ENCODE measurements at places on chromosomes 16 and 17. TPM values are rescaled to one million over a fixed set of nuclear protein-coding genes. Genes with fewer than 3 reads are reported as not detected.
A peak's percentile ranks its signal among the peaks of the same experiment; 100 is the strongest.

ZNF597 gene
- 1.1 TPM for total RNA-seq

TUBB3 gene
- 1.3 TPM for total RNA-seq

DNAH3 gene
- total RNA-seq: 2.1 TPM

CYGB gene
- total RNA-seq: 14.6 TPM

MYH2 gene
- 7,455 TPM for total RNA-seq

OSBPL7 gene
- total RNA-seq: 7.4 TPM

TEX19 gene
- 0.17 TPM for total RNA-seq

CDH1 gene
- total RNA-seq: 0.63 TPM

DNA sequence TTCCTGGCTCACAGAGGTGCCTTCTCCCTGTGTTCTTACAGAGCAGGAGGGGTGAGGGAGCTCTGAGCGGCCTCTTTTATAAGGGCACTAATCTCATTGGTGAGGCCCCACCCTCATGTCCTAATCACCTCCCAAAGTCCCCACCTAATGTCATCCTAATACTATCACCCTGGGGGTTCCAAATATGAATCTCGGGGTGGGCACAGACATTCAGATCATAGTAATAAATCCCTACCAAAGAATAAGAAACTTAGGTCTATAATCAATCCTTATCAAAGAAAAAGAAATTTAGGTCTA, 32.3 kb upstream of the METRNL start:
- H3K4me3 ChIP-seq: no peak overlapping the region
- no peaks in the 10 kb centered on the region for H3K27me3 ChIP-seq
- H3K4me1 ChIP-seq: no peaks in the 10 kb centered on the region
- H3K36me3 ChIP-seq: peaks cover 23% of the 10 kb centered on the region

DNA sequence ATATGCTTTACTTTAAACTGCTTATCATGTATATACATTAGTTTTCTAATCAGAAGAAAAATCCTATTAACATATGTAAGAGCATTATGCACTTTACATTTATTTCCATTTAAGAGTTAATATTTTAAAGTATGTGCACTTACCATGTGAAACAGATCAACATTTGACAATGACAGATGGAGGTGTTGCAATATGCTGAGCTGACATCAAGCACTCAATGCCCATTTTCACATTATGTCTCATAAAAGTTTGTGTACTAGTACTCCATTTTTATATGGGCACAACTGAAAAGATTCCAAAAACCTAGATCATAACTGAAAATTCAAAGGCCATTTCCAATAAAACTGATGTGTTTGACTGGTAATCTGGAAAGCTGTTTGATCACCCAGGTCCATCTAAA, 420.9 kb upstream of the SOX9 start:
- DNase-seq: no peak
- no peaks in the 10 kb centered on the region for H3K4me1 ChIP-seq
- no peaks in the 10 kb centered on the region for H3K27me3 ChIP-seq
- no peak overlapping the region for H3K4me3 ChIP-seq

DNA sequence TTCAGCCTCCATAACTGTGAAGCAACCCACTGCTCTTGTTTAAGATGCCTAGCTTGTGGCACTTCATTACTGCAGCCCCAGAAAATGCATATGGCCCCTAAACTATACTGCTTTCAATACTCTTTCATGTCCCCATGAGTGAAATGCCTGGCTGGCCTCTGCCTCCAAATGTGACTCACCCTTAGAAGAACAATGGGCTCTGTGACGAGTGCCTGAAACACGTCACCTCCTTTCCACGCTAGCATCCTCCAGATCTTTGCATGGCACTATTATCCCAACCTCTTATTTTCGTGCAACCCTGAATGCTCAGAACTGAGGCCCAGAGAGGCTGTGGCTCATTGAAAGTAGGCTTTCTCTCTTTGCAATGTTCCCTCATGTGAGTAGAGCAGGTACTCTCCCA, 233.1 kb downstream of the CBLN1 start:
- no peaks in the 10 kb centered on the region for H3K27me3 ChIP-seq
- no peak overlapping the region for H3K4me3 ChIP-seq
- H3K36me3 ChIP-seq: no peaks in the 10 kb centered on the region
- no peak overlapping the region for H3K27ac ChIP-seq

GRCh38 chr16:85330694-85331188, 218.5 kb upstream of the CIBAR2 start:
- H3K36me3 ChIP-seq: no peaks in the 10 kb centered on the region
- peaks cover 27% of the 10 kb centered on the region for H3K4me1 ChIP-seq
- H3K27ac ChIP-seq: peak overlapping the region; percentile 27
- no peak for DNase-seq
- no peak overlapping the region for H3K4me3 ChIP-seq
- no peaks in the 10 kb centered on the region for H3K27me3 ChIP-seq

- no peaks in the 10 kb centered on the region for H3K4me1 ChIP-seq
- no peak for DNase-seq
- no peaks in the 10 kb centered on the region for H3K27me3 ChIP-seq
These were observed 25.6 kb downstream of the SOST start for GRCh38 chr17:43732958-43733357.

DNA sequence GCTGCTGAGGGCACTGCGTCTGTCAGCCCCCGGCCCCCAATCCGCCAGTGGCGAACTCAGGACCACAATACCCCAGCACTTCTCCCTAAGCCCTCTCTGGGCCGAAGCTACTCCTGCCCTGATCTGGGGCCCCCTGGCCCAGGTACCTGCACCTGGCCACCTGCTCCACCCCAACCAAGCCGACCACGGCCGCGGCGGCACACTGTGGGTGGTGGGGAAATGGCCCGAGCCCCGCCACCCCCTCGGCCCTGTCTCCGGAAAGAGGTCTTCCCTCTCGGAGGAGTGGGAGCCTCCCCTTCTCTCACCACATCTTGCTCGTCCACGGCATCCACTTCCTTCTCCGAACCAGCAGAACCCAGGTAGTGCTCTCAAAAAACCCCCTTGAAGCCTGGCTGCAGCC, 3.4 kb upstream of the FBRS start:
- no peak overlapping the region for H3K27ac ChIP-seq
- peaks cover 3% of the 10 kb centered on the region for H3K36me3 ChIP-seq
- H3K4me3 ChIP-seq: no peak overlapping the region
- peaks cover 23% of the 10 kb centered on the region for H3K4me1 ChIP-seq
- H3K27me3 ChIP-seq: no peaks in the 10 kb centered on the region

DNA sequence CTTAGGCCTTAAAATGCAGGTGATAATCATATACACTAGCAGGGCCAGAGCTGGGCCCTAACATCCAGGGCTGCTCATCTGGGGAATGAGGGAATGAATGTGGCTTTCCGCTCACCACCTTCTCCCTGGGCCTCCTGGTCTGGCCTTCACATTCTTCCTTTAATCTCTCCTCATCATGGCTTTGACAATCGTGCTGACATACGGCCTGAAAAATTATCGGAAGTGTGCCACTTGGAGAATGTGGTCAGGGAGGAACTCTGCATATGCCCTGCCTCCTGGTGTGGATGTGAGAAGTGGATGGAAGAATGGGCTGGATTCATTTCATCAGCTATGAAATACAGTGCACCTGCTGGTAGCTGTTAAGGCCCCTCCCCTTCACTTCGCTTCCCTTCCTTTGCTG, 2.4 kb downstream of the WSCD1 start:
- H3K27ac ChIP-seq: no peak overlapping the region
- H3K4me1 ChIP-seq: peaks cover 24% of the 10 kb centered on the region
- H3K4me3 ChIP-seq: no peak overlapping the region
- no peaks in the 10 kb centered on the region for H3K27me3 ChIP-seq

GRCh38 chr17:51617986-51618385, 357.6 kb downstream of the UTP18 start:
- H3K27me3 ChIP-seq: no peaks in the 10 kb centered on the region
- H3K36me3 ChIP-seq: no peaks in the 10 kb centered on the region
- DNase-seq: no peak
- H3K27ac ChIP-seq: no peak overlapping the region
- H3K4me3 ChIP-seq: no peak overlapping the region
- H3K4me1 ChIP-seq: peaks cover 6% of the 10 kb centered on the region

DNA sequence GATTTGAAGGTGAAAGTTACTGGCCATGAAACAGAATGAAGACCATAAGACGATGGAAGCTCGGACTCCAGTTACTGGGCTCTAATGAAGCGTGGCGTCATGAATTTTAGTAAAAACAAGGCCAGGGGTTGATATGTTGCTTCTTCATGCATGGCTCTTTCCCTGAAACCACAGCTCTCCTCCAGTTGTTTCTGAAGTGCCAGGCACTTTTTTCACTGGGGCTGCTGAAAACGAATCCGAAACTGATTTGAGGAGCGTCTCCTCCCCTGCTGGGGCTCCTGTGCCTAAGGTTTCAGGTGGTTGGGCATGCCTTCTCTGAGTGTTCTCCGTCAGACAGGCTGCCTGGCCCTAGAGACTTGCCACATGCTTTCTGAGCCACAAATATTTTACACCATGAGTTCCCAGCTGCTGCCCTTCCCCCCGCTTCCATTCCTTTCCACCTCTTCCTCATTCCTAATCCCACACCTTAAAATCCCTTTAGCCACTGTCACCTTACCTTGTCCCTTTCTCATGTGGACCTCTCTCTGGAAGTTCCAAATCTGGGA, 3.7 kb upstream of the MYL4 start:
- no peaks in the 10 kb centered on the region for H3K36me3 ChIP-seq
- DNase-seq: no peak
- peak overlapping the region; percentile 84 for H3K27ac ChIP-seq
- peak overlapping the region; percentile 51 for H3K4me3 ChIP-seq
- no peaks in the 10 kb centered on the region for H3K27me3 ChIP-seq
- peaks cover 17% of the 10 kb centered on the region for H3K4me1 ChIP-seq

- no peaks in the 10 kb centered on the region for H3K36me3 ChIP-seq
- no peak for DNase-seq
- no peak overlapping the region for H3K4me3 ChIP-seq
- no peaks in the 10 kb centered on the region for H3K27me3 ChIP-seq
- no peaks in the 10 kb centered on the region for H3K4me1 ChIP-seq
These were observed 204.7 kb downstream of the CDRT15L2 start for GRCh38 chr17:20784100-20784665.

DNA sequence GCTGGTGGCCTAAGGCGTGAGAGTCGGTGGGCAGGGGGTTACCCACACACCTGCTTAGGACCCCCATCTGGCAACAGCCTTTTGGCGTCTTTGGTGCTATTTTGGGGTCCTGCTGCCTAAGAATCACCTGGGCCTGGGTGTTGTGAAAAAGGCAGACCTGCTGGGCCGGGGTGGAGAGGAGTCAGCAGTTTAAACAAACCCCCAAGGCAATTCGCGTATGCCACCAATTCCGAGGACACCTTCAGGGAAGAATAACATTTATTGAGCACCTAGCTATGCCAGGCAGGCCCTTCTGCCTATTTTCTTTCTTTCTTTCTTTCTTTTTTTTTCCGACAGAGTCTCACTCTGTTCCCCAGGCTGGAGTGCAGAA, 53.9 kb upstream of the TOB1 start:
- H3K4me1 ChIP-seq: peaks cover 39% of the 10 kb centered on the region
- no peaks in the 10 kb centered on the region for H3K27me3 ChIP-seq
- no peak overlapping the region for H3K27ac ChIP-seq

GRCh38 chr16:82761858-82762257, 135.1 kb downstream of the CDH13 start:
- no peaks in the 10 kb centered on the region for H3K36me3 ChIP-seq
- no peak for DNase-seq
- peak overlapping the region; percentile 73 for H3K27ac ChIP-seq
- H3K4me1 ChIP-seq: peaks cover 26% of the 10 kb centered on the region
- no peaks in the 10 kb centered on the region for H3K27me3 ChIP-seq

DNA sequence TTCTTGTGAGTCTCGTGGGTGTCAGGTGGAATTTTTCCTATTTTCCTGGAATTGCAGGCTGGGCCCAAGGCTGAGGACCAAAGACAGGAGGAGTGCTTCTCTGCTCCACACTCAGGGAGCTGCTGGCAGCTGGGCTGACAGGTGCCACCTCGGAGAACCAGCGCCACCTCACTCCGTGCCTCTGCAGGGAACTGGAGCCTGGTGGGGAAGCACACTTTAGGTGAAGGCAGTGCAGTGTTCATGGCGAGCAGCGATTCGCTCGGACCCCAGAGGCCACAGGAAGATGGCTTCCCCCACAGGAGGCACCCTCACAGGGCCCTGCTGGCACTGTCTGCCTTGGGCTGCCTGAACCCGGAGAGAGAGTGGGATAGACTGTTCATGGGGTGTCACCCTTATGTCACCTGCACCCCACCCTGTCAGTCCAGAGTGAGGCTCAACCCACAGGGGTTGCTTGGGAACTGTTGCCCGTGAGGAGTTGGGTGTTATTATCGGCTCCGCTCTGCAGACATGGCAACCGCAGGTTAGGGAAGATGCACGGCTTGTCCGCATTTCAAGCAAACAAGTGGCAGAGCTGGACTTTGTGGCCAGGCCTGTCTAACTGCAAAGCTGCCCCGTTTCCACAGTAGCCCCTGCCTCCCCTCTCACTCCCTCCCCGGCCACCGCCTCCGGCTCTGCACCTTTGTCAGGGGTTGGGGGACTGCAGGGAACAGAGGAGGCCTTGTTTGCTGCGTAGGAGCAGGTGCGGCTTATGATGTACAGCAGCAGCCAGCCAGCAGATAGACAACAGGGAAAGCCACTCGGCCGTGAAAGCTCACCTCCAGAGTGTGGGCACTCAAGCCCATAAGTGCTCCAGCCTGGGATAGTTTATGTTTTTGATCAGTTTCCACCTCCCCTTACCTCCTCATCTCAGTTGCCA, 15.5 kb downstream of the TBC1D24 start:
- no peaks in the 10 kb centered on the region for H3K27me3 ChIP-seq
- DNase-seq: no peak
- H3K36me3 ChIP-seq: no peaks in the 10 kb centered on the region
- no peak overlapping the region for H3K4me3 ChIP-seq
- peaks cover 9% of the 10 kb centered on the region for H3K4me1 ChIP-seq

DNA sequence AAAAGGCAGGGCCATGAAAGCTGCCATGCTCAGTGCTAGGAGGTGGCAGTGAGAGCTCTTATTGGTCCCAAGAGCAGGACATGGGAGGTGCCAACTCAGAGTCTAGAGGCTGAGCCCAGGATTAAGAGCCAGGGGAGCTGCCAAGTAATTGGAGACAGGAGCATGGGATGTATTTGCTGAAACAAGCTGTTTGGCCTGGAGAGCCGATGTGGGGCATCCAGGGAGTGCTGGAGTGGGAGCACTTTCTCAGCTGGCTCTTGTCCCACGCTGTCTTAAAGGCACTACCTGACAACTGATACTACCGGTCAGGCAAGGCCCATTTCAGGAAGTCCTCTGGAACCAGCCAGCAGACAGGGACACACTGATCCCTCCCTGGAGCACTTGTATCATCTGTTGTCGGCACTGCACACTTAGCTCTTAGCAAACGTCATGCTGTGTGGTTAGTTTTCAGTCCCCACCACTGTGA, 19.3 kb downstream of the ANKFN1 start:
- peak; percentile 92 for DNase-seq
- H3K4me1 ChIP-seq: peaks cover 36% of the 10 kb centered on the region
- H3K4me3 ChIP-seq: no peak overlapping the region

DNA sequence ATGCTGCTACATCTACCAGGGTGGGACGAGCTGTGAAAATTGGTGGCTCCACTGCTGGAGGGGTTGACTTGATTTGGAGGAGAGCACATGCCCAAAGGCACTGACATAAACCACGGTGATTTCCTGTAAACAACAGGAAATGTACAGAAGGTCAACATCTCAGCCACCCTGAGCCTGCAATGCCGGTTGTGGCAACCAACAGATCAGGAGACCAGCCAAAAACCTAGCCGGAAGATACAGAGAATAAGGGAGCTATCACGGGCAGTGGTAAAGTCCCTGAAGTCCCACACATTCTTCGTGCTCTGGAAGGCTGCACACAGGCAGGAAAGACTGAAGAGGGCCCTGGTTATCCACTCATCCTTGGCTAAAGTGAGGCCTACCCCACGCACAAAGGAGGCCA, 56.2 kb downstream of the ADCY9 start:
- H3K36me3 ChIP-seq: no peaks in the 10 kb centered on the region
- no peak overlapping the region for H3K4me3 ChIP-seq
- DNase-seq: no peak
- peak overlapping the region; percentile 44 for H3K27ac ChIP-seq
